Activated T-helper 2 cell treated with anti-CD3 and anti-CD28 coated beads, Interferon-gamma antibody, Interleukin-2, Interleukin-4, amounts not matched to agents 10 μg/mL and 5 μg/mL and 100 μg/mL, durations not matched to agents 14 hours and 24 hours and 36 hours (primary cell): ENCODE measurements at places on chromosomes 4 and X. TPM values are rescaled to one million over a fixed set of nuclear protein-coding genes. Genes with fewer than 3 reads are reported as not detected.

AVPR2 gene
- not detected in 2 replicates for total RNA-seq

PPM1K gene
- total RNA-seq = 38.5 and 39.9 TPM in 2 replicates

CCNQ gene
- total RNA-seq = 23.6 and 25.3 TPM in 2 replicates

PALLD gene
- 19.3 and 19.8 TPM in 2 replicates for total RNA-seq

PDCL2 gene
- not detected in 2 replicates for total RNA-seq

XAGE2 gene
- total RNA-seq = not detected in 2 replicates

SPOCK3 gene
- not detected in 2 replicates for total RNA-seq

IL21 gene
- 14.5 TPM in 2 replicates for total RNA-seq
